CD4-positive, alpha-beta memory T cell (primary cell): ENCODE measurements at places on chromosomes 3 and 15. TPM values are rescaled to one million over a fixed set of nuclear protein-coding genes. Genes with fewer than 3 reads are reported as not detected.
A peak's percentile ranks its signal among the peaks of the same experiment; 100 is the strongest.

DISP2 gene
- 0.23 TPM for total RNA-seq

LRRC2 gene
- total RNA-seq = 1.0 TPM

CCDC50 gene
- 8.1 TPM for total RNA-seq

PLD1 gene
- 2.0 TPM for total RNA-seq

FEM1B gene
- 49.1 TPM for total RNA-seq

PCLAF gene
- 0.39 TPM for total RNA-seq

DNA sequence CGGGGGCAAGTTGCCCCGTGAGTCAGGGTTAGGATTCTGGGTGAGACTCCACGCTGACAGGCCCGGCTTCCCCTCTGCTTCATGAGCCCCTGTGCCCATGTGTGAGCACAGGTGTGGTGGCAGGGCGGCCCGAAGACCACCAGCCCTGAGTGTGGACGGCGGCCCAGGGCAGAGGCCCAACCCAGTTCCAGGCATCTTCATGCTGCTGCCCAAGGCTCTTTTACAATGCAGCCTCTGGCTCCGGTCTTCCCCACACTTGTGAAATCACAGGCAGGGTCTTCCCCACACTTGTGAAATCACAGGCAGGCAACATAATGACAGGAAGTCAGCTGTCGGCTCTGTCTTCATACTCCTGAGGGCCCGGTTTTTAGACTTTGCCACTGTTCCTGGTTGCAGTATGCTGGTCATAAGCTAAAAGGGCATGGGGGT, 78.8 kb downstream of the AAGAB start:
- H3K36me3 ChIP-seq = peaks cover 64% of the 10 kb centered on the region
- DNase-seq = no peak
- peaks cover 28% of the 10 kb centered on the region for H3K4me1 ChIP-seq

- H3K36me3 ChIP-seq = no peaks in the 10 kb centered on the region
- no peaks in the 10 kb centered on the region for H3K4me1 ChIP-seq
- DNase-seq = no peak
- H3K27me3 ChIP-seq = no peaks in the 10 kb centered on the region
- no peak overlapping the region for H3K27ac ChIP-seq
These were observed 84.6 kb downstream of the SLC9A9 start for GRCh38 chr3:143763564-143764162.

GRCh38 chr3:197430502-197430901, 125.3 kb downstream of the BDH1 start:
- no peaks in the 10 kb centered on the region for H3K27me3 ChIP-seq
- H3K27ac ChIP-seq = no peak overlapping the region
- no peaks in the 10 kb centered on the region for H3K36me3 ChIP-seq
- H3K4me3 ChIP-seq = no peak overlapping the region

DNA sequence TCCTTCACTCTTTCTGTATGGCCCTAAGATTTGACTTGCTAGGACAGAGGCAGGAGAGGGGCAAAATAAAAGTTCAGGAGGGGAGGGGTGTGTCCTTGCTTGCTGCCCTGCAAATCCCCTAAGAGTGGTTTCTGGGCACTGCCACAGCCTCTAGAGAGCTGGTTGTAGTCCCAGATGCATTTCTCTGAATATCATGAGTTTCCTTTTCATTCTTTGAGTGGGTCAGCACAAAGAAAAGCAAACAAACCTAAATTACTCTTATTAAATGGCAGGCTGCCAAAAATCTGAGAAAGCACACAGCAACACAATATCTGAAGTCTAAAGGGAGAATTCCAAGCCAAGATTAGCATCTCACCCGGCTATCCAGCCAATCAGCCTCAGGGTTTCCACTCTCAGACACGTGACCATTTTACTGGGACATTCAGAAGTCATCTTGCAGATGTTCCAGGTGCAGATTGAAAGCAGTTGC, 919.3 kb downstream of the TUSC7 start:
- no peaks in the 10 kb centered on the region for H3K36me3 ChIP-seq
- H3K4me3 ChIP-seq = no peak overlapping the region
- no peaks in the 10 kb centered on the region for H3K4me1 ChIP-seq
- no peak overlapping the region for H3K27ac ChIP-seq
- H3K27me3 ChIP-seq = no peaks in the 10 kb centered on the region

DNA sequence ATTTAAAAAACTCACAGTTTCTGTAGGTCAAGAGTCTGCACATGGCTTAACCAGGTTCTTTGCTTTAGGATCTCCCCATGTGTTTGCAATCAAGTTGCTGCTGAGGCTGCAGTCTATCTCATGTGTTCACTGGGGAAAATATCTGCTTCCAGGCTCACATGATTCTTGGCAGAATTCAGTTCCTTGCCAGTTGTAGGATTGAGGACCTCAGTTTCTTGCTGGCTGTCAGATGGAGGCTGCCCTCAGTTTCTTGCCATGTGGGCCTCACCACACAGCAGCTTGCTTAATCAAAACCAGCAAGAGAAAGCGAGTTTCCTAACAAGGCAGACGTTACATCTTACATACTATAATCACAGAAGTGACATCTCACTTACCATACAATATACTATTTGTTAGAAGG, 10.0 kb upstream of the TBC1D5 start:
- DNase-seq = no peak
- no peaks in the 10 kb centered on the region for H3K27me3 ChIP-seq
- no peak overlapping the region for H3K4me3 ChIP-seq
- H3K4me1 ChIP-seq = peaks cover 17% of the 10 kb centered on the region

DNA sequence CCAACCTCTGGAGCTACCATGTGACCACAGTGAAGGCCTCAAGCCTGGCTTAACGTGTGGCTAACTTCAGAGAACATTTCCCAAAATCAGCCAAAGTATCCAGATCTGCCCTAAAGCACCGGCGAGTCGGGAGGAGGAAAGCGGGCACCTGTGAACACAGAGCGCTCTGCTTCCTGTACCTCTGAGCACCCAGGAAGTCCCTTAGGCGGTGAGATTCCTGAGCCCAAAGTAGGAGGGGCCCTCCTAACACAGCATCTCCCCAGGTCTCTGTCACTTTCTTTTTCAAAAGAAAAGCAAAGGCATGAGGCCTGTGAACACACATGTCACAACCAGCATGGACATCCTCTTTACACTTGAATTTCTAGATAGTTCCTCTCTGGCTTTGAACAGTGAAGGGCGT, 944 bp upstream of the EIF4E3 start:
- H3K27me3 ChIP-seq = no peaks in the 10 kb centered on the region
- peak overlapping the region; percentile 4 for H3K4me3 ChIP-seq
- peak overlapping the region; percentile 77 for H3K27ac ChIP-seq
- peaks cover 76% of the 10 kb centered on the region for H3K4me1 ChIP-seq
- DNase-seq = peak; percentile 72

- H3K27ac ChIP-seq = no peak overlapping the region
- H3K36me3 ChIP-seq = no peaks in the 10 kb centered on the region
- H3K4me1 ChIP-seq = no peaks in the 10 kb centered on the region
- H3K27me3 ChIP-seq = no peaks in the 10 kb centered on the region
- no peak for DNase-seq
- H3K4me3 ChIP-seq = no peak overlapping the region
These were observed 289.7 kb downstream of the RORA start for GRCh38 chr15:60939389-60939788.

DNA sequence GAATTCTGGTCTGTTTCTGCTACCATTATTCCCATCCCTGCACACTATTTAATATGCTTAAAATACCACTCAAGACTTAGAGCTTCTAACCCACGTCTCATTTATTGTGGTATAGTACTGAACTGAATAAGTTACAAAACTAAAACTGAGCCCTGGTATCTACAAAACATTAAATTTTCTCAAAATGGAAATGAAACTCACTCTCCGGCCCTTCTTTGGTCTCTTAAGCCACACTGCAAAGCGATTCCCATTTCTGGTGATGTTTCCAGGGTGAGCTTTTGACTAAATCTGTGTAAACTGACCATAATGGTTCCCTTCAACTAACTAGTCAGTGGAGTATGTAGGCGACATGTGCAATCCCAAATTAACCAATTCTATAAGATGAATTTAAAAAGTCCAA, 18.6 kb downstream of the KPNA4 start:
- no peak for DNase-seq
- no peak overlapping the region for H3K4me3 ChIP-seq
- H3K27me3 ChIP-seq = no peaks in the 10 kb centered on the region
- H3K36me3 ChIP-seq = no peaks in the 10 kb centered on the region

DNA sequence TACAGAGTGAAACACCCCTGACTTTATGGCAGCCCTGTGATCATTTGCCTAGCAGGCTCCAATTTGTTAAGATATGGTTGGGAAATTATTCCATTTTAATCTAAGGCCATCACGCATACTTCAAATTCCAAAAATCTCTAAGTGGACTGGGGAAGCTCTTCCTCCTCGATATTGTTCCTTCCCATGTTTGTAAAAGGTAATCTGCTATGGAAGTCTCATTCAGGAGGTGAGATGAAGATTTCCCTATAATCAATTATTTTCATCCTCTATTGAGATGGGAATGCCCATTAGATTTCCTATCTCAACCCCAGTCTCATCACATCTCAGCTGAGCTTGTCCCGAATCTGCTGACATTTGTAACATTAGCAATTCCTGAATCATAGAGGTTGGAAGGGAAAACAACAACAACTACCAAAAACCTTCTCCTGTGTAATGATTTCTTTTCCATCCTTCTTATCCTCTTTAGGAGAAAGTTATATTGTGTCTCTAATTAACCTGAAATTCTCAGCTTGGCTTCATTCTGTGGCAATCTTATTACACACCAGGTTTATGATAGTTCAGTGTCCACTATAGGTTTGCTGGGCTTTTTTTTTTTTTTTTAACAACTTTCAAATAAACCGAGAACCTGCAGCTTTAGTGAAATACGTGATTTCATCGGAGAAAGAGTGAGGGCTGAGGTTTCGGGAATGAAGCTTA, 2.2 kb upstream of the NR2F2 start:
- H3K36me3 ChIP-seq = no peaks in the 10 kb centered on the region
- H3K4me1 ChIP-seq = peaks cover 7% of the 10 kb centered on the region
- peaks cover 50% of the 10 kb centered on the region for H3K27me3 ChIP-seq
- no peak overlapping the region for H3K4me3 ChIP-seq

DNA sequence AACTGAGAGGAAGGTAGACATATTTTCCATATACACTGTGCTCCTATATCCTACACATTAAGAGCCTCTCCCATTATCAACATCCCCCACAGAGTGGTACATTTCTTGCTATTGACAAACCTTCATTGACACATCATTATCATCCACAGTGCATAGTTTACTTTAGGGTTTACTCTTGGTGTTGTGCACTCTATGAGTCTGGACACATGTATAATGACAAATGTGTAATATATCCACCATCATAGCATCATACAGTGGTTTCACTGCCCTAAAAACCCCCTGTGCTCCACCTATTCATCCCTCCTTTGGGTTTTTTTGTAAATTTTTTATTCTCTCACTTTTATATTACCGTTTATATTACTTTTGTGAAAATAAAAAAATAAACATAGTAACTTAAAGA, 22.2 kb upstream of the CLDN18 start:
- no peaks in the 10 kb centered on the region for H3K4me1 ChIP-seq
- no peak overlapping the region for H3K27ac ChIP-seq
- no peak overlapping the region for H3K4me3 ChIP-seq

- H3K4me1 ChIP-seq = no peaks in the 10 kb centered on the region
- no peak for DNase-seq
- H3K27ac ChIP-seq = no peak overlapping the region
- no peak overlapping the region for H3K4me3 ChIP-seq
These were observed 14.7 kb upstream of the HDC start for GRCh38 chr15:50280271-50280670.

DNA sequence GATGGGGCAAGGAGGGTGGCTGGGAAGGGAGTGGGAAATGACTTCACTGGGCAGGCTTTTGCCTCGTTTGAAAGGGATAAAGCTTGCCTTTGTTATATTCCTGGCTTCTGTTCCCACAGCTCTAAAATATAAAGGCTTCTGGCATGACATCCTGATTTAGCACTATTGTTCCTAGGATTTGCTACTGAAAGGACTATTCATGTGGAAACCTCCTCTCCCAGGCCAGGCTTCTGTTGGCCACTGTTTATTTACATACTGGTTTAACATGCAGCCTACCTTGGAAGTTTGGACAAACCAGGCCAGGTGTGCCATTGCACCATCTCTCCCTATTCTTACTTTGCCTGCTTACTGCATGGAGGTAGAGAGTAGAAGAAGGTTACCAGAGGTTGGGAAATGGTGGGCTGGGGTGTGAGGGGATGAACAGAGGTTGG, 2.4 kb upstream of the LMCD1 start:
- no peak overlapping the region for H3K27ac ChIP-seq
- H3K27me3 ChIP-seq = no peaks in the 10 kb centered on the region
- H3K4me3 ChIP-seq = no peak overlapping the region
- peaks cover 21% of the 10 kb centered on the region for H3K4me1 ChIP-seq
- no peaks in the 10 kb centered on the region for H3K36me3 ChIP-seq

DNA sequence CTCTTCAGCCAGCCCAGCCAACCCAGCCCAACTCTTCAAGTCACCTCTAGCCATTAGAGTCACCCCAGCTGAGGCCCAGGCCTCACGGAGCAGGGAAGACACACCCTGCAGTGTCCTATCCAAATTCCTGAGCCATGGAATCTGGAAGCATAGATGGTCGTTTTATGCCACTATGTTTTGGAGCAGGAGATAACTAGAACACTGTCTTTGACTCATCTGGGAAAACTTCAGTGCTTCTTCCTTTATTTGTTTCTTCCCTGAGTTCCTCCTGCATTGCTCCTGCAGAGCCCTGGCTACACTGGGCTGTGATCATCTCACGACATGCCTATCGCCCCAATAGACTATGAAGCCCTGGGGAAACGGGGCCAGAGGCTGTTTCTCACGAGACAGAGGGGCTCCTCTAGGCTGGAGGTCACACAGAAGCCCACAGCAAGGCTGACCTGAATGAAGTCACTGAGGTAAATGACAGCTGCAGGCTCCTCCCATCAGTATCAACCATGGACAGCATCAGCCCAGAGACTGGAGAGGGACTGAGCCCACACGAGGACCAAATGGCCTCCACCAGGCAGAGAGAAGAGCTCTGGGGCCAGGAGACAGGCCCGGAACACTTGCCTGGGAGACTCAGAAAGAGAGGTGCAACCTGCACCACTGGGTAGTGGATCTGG, 22.7 kb downstream of the CRABP1 start:
- DNase-seq = no peak
- H3K4me1 ChIP-seq = no peaks in the 10 kb centered on the region
- H3K4me3 ChIP-seq = no peak overlapping the region

DNA sequence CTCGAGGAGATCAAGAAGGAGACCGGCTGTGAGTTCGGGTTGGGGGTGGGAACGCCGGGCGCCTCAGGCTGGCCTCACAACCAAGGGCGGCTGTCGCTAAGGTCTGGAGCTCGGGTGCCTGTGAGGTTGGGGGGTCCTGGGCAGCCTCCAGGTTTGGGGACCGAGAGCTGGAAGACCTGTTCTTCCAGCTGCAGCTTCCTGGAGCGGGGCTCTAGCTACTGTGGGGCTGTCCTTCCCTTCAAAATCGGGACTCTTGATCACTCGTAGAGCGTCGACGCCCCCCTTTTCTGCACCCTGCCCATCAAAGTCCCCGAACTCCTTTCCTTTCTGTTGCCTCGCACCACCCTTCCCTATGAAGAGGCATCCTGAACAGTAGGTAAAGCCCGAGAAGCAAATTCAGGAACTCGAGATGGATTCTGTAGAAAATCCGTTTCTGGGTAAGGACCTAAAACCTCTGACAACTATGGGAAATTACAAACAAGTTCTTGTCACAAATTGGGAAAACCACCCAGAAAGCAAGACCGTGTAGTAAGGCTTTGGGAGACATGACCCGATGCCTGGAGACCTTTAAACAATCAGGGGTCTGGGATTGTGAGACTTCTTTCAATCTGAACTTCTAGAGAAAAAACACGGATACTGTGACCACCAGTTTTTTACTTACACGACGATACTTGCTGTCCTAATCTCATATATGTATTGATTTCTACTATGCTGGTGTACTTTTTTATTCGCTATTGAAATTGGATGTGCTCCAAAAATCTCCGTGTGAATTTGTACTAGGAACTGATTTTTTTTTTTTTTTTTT, 556 bp downstream of the CHP1 start:
- H3K36me3 ChIP-seq = no peaks in the 10 kb centered on the region
- peak overlapping the region; percentile 83 for H3K4me3 ChIP-seq
- no peak for DNase-seq
- H3K4me1 ChIP-seq = peaks cover 28% of the 10 kb centered on the region
